ENCODE measurements at places on chromosomes 2 and 18.

GRCh38 chr2:101474731-101475384, at the start of gene RFX8:
TSS of gene RFX8 (minus strand) at chr2:101475112. CDS start at chr2:101466848, 8,264 bp downstream.
- peak; percentile 23 for DNase-seq

DNA sequence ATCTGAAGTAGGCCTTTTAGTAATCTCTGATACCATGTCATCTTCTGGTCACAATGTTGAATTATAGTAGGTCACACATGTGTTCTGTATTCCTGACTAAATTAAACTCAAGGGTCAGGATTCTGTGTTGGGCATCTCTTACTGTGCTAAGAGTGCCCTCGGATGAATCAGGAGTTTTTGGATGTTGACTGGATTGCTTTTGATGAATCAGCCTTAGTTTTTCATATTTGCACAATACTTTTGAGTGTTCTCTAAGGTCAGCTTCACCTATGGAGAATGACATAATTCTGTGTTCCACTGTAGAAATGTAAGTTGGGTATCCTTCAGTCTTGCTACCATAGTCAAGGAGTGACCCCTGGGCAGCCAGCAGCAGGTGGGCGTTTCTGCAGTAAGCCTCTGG, 190.1 kb downstream of the PTPRM start:
- DNase-seq, result no peak

DNA sequence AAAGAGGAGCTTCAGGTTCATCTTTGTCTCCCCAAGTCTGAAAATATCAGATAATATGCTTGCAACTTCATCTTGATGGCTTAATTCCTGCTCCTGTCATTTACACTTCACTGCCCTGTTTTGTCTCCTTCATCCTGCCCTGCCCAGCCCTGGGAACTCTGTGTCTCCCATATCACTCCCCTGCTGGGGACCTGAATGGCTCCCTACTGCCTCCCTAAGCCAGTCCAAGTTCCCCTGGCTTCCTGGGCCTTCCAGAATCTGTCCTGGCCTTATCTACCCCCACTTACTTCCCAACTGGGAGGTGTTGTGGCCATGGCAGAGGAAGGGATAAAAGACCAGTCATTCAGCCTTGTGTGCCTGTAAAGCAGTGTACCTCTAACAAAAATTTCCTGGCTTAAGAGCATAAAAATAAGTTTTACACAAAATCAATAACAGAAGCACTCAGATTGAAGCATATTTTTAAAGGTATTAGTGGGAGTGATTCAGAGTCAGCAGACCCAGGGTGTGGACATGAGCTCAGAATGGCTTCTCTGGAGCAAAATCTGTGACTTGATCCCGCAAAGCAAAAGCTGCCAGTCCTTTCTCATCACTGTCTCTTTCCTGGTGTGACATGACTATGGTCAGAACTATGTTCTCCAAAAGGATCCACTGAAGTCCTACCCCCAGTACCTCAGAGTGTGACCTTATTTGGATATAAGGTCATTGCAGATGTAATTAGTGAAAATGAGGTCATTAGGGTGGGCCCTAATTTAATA, 59.1 kb downstream of the INO80C start:
- DNase-seq, result no peak

GRCh38 chr2:115084446-115084845, 642.0 kb downstream of the DPP10 start:
- no peak for DNase-seq

All from tongue (tissue), 3 donors.